GM19239 (cell line): ENCODE measurements at places on chromosomes 7 and 10.

- DNase-seq = no peak
Measured at GRCh38 chr7:66933469-66933868, 12.4 kb downstream of the TMEM248 start.

GRCh38 chr10:35690534-35690933 is 48.4 kb upstream of the FZD8 start:
- no peak for DNase-seq

DNA sequence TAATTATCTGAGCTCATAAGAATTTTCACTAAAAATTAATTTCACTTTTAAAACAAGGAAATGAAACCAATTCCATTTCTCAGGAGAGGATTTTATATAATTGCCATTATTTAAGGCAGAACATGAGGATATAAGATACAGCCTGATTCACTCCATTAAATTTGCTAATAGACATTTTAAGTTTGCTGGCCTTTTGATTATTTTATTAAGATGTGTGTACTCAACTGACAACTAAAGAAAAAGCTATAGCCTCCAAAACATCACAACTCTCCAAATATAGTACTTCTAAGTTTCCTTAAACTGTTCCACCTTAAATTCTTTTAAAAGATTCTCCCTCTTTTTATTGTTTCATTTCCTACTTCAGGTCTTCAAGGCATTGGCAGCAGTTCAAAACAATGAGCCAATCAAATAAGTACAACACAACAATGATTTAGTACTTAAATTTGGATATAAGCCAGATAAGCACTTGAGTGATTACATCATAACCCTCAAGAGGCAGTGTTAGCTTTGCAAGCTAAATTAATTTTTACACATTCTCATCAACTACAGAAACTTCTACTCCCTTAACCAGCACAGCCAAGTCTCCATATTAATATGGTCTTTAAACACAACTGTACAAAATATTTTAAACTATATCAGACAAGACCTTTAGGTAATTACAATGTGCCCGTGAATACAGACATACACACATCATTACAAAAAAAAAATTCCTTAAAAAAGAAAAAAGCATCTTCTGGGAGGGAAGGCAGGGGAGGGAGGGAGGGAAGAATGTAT is 121.8 kb downstream of the KMT2C start:
- DNase-seq = no peak

GRCh38 chr10:100391163-100392002 is 44.4 kb downstream of the SCD start:
- DNase-seq = no peak

DNA sequence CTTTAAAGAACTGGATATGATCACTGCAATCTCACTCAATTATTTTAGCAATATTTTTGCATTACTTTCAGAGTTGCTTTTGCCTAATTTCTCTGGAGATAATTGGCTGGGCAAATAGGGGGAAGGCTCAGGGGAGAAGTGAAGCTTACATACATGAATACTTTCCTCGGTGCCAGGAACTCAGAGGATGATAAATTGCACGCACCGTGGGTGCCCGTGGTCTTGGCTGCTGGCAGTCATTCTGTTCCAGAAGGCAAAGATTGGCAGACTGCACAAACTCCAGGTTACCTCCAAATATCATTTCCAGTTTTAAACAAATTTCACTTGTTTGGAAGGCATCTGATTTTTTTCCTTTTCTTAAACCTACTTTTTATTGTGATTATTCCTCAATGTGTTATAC is 197.8 kb upstream of the TMEM72 start:
- no peak for DNase-seq

DNA sequence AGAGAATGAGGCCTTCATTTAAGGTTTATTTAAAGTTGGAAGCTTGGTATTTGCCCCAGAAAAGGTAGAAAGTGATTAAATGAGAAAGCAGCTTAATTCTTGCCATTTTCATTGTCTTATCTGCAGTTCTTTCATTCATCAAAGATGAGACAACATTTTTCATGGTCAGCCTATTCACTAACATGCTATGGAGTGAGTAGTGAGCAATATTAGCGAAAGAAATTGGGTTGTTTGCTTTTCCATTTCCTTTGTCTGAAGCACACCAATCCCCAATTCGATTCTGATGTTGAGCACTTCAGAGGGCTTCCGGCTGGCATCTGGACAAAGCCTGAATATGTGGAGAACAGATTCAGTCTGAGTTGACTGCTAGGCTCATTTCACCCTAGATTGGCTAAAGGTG is 317.2 kb downstream of the BBS9 start:
- no peak for DNase-seq

DNA sequence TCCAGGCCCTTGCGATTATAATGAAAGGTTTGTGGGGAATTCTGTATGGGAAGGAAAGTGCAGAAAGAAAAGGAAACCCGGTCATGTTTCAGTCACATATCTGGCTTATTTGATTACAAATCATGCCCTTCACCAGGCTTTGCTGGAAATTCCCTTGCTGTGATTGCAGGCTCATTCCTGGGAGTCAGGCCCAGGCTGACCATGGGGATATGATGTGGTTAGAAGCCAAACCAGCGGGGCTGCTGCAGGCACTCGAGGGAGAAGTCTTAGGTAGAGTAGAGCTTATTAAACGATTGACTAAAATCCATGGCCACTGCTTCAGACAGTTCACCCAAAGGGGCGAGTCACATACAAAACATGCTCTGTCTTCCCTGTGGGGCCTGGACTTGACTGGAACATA is 16.2 kb downstream of the PKD1L1 start:
- no peak for DNase-seq

- no peak for DNase-seq
Measured at GRCh38 chr10:77771450-77771849, 133.8 kb upstream of the KCNMA1 start.

DNA sequence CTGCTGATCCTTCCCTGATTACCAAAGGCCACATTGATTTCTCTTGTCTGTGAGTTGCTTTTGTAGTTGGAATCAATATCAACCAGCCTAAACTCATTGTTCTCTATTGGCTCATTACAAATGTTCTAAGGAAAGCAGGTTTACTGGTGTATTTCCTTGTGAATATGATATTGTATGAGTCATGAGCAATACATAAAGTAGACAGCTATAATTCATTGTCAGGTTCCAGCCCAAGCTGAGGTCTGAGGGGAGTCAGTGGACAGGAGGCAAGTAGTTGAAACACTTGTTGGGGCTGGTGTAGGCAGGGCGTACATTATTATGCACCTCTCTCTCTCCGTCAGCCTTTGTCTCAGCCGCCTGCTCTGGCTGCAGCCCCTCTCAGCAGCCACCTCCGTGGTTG is 451.7 kb downstream of the IPMK start:
- DNase-seq = no peak

GRCh38 chr7:124697746-124698145 is 67.8 kb downstream of the GPR37 start:
- DNase-seq = no peak

DNA sequence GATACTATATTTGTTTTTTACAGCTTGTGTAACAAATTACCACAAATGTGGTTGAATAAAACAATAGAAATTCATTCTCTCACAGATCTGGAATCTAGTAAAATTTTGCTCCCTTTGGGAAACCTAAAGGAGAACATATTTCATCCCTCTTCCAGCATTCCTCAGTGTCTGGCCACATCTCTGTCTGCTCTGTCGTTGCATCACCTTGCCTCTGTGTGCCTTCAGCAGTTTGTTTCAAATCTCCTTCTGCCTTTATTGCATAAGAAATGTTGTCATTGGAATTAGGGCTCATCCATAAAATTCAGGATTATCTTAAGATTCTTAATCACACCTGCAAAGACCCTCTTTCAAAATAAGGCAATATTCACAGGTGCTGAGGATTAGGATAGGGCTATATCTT is 14.5 kb downstream of the OR2A14 start:
- no peak for DNase-seq

DNA sequence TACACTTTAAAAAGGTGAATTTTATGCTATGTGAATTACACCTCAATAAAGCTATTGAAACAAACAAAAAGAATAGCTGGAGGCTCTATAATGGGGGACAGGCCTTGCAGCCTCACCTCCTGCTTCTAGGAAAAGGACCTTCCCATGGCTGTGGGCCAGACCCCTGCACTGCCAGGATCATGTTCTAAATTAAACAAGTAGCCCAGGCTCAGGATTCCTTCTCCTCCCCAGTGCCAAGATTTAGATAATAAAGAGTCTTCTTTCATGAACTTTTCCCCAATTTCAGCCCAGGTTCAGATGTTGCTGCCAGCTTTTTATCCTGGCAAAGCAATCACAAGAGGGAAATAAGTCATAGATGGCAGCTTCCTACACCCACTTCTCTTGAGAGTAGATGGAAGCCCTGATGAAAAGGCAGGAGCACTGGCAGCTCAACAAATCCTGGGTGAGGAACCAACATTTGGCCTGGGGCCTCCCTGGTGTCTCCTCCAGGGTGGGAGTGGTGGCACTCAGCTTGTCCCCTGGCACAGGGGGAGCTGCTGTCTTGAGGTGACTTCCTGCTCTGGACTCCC is 22.2 kb upstream of the CAMK2B start:
- DNase-seq = no peak

DNA sequence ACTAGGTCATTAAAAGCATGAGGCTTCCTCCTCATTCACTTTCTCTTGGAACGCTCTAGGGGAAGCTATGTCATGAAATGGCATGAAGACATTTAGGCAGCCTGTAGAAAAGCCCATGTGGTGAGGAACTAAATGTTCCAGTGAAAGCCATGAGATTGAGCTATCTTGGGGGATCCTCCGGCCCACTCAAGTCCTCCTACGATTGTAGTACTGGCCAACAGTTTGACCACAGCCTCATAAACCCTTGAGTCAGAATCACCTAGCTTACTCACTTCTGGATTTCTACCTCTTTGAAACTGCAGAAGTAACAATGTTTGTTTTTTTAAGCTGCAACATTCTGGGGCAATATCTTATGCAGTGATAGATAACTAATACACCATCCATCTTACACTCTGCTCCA is 605.1 kb downstream of the SORCS1 start:
- DNase-seq = no peak

GRCh38 chr7:81956520-81956919 is 186.7 kb upstream of the HGF start:
- DNase-seq = no peak
